HT-29 (cell line): ENCODE measurements at places on chromosomes 16 and 17. TPM values are rescaled to one million over a fixed set of nuclear protein-coding genes. Genes with fewer than 3 reads are reported as not detected.

EXOSC6 gene
- total RNA-seq: 27.5 and 28.5 TPM in 2 replicates

CAPN15 gene
- 161 and 180 TPM in 2 replicates for total RNA-seq

RPRML gene
- total RNA-seq: not detected in 2 replicates

ESRP2 gene
- total RNA-seq: 104 and 122 TPM in 2 replicates

TBC1D16 gene
- total RNA-seq: 24.3 and 24.6 TPM in 2 replicates

CMTM1 gene
- total RNA-seq: 5.8 and 13.9 TPM in 2 replicates

EPX gene
- not detected in 2 replicates for total RNA-seq

ATAD5 gene
- 3.5 and 3.6 TPM in 2 replicates for total RNA-seq

IRX5 gene
- total RNA-seq: 8.1 and 9.0 TPM in 2 replicates

SLC52A1 gene
- total RNA-seq: not detected in 2 replicates

ENPP7 gene
- total RNA-seq: not detected in 2 replicates

MPV17L gene
- total RNA-seq: not detected in 2 replicates

ERCC4 gene
- 2.8 and 8.0 TPM in 2 replicates for total RNA-seq

C1QTNF1 gene
- total RNA-seq: 3.6 and 7.5 TPM in 2 replicates

KRTAP4-5 gene
- not detected in 2 replicates for total RNA-seq

RND2 gene
- 0.13 TPM in 1 of 2 replicates, not detected in the other for total RNA-seq

ZG16 gene
- 0.23 TPM in 1 of 2 replicates, not detected in the other for total RNA-seq

RCVRN gene
- total RNA-seq: not detected in 2 replicates

STAT5B gene
- total RNA-seq: 11.1 and 13.9 TPM in 2 replicates

CSH2 gene
- total RNA-seq: not detected in 2 replicates

DNAAF8 gene
- total RNA-seq: 2.5 and 5.8 TPM in 2 replicates

PRSS27 gene
- 0.23 and 2.6 TPM in 2 replicates for total RNA-seq

SGSM2 gene
- total RNA-seq: 18.5 and 25.7 TPM in 2 replicates

ACSM2A gene
- not detected in 2 replicates for total RNA-seq

HSD17B2 gene
- total RNA-seq: 39.0 and 40.8 TPM in 2 replicates

BTBD17 gene
- 0.10 and 0.44 TPM in 2 replicates for total RNA-seq

JUP gene
- total RNA-seq: 477 and 498 TPM in 2 replicates

CMTM2 gene
- total RNA-seq: not detected in 2 replicates

VMP1 gene
- total RNA-seq: 194 and 223 TPM in 2 replicates

CLEC18A gene
- total RNA-seq: not detected in 2 replicates

REXO5 gene
- 5.8 and 6.5 TPM in 2 replicates for total RNA-seq

TNFRSF17 gene
- total RNA-seq: not detected in 2 replicates

RASL10B gene
- total RNA-seq: 6.4 and 7.5 TPM in 2 replicates

TMEM220 gene
- total RNA-seq: not detected in 2 replicates

HELZ gene
- total RNA-seq: 18.2 and 22.9 TPM in 2 replicates

AFMID gene
- total RNA-seq: 36.6 and 45.1 TPM in 2 replicates

SNAI3 gene
- total RNA-seq: 1.2 and 1.7 TPM in 2 replicates

COG1 gene
- total RNA-seq: 16.3 and 23.0 TPM in 2 replicates

ANKRD40CL gene
- 0.99 and 1.1 TPM in 2 replicates for total RNA-seq
